ENCODE measurements at places on chromosomes 11 and 22.

GRCh38 chr11:63920939-63921417 is 4.0 kb upstream of the RCOR2 start:
- DNase-seq: no peak

DNA sequence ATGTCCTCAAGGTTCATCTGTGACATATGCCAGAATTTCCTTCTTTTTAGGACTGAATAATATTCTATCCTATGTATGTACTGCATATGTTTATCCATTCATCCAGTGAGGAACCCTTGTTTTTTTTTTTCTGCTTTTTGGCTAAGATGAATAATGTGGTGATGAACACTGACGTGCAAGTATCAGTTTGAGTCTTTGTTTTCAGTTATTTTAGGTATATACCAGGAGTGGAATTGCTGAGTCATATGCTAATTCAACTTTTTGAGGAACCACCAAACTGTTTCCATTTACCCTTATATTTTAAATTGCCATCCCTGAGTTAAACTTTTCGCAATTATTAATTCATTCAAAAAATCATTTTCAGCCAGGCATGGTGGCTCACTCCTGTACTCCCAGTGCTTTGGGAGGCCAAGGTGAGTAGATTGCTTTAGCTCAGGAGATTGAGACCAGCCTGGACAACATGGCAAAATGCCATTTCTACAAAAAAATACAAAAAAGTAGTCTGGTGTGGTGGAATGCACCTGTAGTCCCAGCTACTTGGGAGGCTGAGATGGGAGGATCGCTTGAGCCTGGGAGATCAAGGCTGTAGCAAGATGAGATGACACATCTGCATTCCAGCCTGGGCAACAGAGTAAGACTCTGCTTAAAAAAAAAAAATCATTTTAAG is 64.2 kb downstream of the MICAL2 start:
- DNase-seq: peak; percentile 91

GRCh38 chr11:102762361-102762767 is 18.1 kb downstream of the MMP10 start:
- peak; percentile 45 for DNase-seq

GRCh38 chr11:134015556-134015955 is 53.3 kb upstream of the JAM3 start:
- no peak for DNase-seq

DNA sequence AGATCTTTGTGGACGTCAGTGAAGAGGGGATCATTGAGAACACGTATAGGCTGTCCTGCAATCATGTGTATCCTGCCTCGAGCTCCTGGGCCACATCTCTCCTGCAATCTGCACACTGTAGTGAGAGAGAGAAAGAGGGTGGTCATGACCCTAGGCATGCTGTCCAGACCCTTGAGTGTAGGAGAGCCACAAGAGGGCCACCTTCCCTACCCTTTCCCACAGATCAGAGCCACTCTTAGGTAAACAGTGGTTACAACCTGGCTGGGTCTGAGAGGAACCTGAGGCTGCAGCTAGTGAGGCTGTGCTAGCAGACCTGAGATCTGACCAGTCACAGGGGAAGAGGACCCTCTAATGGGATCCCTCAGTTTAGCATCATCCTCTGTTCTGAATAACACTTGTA is 3.9 kb upstream of the IL18BP start:
- DNase-seq: no peak

- no peak for DNase-seq
Observed at GRCh38 chr11:2743427-2744110, 43.8 kb upstream of the KCNQ1OT1 start.
